ENCODE measurements at places on chromosomes 13 and 19.
A peak's percentile ranks its signal among the peaks of the same experiment; 100 is the strongest.

GRCh38 chr19:46610413-46610775, 9.3 kb downstream of the CALM3 start:
- DNase-seq, result no peak

GRCh38 chr13:108781312-108781711, 151.9 kb downstream of the MYO16 start:
- DNase-seq, result no peak

DNA sequence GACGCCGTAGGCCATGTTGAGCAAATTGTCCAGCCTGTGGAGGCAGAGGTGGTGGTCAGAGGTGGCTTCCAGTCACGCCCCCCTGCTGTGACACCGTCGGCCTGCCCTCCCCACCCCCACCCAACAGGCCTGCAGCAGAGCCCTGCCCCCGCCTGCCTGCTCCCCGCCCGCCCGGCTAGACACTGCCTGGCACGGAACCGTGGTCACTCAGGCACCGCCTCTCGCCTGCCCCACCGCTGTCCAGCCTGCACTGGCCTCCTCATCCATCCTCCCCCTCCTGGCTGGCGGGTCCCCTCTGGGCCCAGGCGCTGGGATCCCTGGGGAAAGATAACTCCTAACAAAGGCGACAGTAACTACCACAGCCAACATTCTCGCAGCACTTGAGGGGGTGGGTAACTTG, 21.7 kb downstream of the PRKCSH start:
- no peak for DNase-seq

- no peak for DNase-seq
Observed at GRCh38 chr13:42603571-42603970, 29.6 kb downstream of the TNFSF11 start.

GRCh38 chr19:10085641-10086590, at the start of gene SHFL:
Gene SHFL (plus strand): TSS chr19:10086317. CDS start chr19:10086428, 111 bp downstream.
- DNase-seq, result no peak

GRCh38 chr13:80312967-80313366, 28.0 kb downstream of the SPRY2 start:
- DNase-seq, result no peak

DNA sequence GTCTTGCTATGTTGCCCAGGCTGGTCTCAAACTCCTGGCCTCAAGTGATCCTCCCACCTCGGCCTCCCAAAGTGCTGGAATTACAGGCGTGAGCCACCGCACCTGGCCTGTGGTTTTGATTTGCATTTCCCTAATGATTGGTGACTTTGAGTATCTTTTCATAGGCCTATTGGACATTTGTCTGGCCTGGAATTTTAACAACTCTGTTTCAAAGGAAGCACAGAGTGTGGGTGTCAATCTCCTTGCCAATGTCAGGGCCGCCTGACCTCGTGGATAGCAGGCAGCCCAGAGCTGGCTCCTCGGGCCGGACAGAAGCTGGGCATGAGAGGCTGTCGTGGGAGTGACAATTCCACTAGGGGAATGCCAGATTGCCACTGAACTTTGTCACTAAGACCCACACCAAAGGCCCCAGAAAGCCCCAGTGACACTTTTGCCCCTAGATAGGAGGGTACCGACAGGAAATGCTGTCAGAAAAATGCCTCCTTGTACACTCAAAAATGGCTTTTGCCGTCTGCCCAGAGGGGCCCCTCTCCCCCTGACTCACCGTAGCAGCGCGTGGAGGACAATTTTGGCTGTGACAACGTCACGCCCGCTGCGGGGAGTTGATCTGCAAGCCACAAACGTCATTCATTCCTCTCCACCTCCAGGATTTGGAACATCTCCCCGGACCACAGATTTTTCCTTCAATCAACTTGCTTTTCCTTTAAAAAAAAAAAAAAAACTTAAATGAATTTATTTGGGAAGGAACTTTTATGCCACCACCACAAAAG, 11.7 kb upstream of the ADGRE5 start:
- no peak for DNase-seq

- no peak for DNase-seq
Observed at GRCh38 chr19:2062389-2062729, 11.3 kb upstream of the MKNK2 start.

GRCh38 chr13:111789011-111789410, 277.9 kb upstream of the SOX1 start:
- no peak for DNase-seq

DNA sequence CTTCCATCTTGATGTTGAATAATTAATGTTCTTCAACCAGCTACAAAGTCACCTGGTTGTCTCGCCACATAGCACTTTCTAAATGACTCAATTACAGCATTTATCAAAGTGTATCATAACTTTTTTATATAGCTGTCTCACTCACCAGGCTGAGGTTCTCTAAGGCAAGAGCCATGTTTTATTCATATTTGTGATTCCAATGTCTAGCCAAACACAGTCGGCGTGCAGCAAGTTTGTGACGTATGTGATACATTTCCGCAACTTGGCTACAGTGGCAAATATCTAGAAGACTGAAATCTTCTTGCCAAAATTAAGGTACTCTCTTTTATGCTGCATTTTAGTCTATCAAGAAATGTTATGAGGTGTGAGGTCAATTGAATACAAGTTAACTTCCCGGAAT, 94.2 kb upstream of the WASF3 start:
- no peak for DNase-seq

GRCh38 chr13:51682686-51683085, 98.4 kb downstream of the WDFY2 start:
- no peak for DNase-seq

GRCh38 chr19:14775869-14776586, 2.3 kb downstream of the ADGRE2 start:
- DNase-seq, result no peak

DNA sequence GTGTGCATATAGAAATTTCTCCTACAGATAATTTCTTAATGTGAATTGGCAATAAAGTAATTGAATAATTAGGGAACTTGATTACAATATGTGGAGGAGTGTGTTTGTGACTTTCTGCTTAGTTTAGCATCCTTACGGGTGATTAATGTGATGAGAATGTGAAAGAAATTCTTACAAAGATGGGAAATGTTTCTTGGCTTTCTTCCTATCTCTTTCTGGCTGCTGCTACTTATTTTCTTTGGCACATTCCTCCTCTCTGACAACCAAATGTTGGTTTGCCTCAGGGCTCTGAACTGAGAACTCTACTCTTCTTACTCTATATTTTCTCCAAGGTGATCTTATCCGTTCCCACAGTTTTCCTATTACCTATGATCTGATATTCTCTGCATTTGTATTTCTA, 300.1 kb downstream of the TBC1D4 start:
- no peak for DNase-seq

DNA sequence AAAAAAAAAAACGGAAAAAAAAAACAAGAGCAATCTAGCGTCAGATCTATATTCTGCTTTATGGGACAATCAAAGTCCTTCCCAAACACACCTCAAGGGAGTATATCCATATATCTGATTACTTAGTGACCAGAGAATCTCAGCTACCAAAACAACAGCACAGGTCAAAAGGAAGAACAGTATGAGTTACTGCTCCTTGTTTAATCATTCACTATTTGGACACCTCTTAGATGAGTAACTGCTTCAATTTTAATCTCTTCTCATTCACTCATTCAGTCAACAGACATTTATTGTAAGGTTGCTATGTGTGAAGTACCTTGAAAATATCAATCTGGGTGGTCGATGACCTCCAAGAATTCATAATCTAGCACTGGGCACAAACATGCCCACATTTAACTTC, 193.2 kb downstream of the IRS2 start:
- DNase-seq, result no peak

DNA sequence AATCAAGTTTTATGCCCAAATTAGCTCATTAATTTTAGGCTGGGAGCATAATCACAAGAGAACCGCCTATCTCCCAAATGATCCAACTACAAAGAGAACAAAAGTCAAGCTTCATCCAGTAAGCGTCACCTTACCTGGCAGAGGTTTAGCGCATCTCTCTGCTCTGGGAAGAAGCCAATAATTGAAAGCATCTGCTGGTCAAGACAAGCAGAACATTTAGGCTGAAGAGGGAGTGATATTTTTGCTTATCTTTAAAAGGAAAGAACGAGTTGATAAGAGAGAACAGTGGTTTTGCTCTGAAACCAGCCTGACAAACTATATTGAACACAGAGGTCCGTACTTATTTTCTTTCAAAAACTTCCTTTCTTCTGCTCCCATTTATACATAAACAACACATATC, 242.1 kb downstream of the ENOX1 start:
- no peak for DNase-seq

DNA sequence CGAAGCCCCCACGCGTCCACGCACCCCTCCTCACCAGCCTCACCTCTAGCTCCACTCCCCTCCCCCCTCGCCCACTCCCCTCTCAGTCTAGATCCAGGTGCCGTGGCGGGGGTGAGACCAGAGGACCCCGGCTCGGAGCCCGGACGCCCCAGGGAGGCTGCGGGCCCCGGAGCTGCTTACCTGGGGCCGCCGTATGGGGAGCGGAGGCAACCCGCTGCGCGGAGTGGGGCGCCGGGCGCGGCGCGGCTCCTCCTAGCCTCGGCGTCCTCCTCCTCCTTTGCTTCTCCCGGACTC, 353 bp downstream of the ENOX1 start:
- DNase-seq, result no peak

- DNase-seq, result no peak
Observed at GRCh38 chr19:30445385-30445784, 73.2 kb downstream of the ZNF536 start.

DNA sequence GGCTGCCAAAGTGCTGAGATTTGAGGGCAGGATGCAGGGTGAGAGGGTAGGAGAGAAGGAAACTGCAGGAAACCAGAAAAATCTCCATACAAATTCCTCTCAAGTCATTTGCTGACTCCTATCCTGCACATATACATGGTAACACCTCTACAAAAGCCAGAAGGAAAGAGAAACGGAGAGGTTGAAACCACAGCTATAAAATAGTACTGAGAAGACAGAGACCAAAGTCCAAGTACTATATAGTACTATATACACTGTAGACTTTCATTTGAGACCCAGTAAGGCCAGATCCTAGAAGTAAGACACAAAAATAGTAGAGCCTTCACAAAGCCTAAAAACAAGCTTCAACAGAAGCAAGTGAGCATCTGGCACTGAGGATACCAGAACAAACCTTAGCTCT, 103.1 kb downstream of the UGGT2 start:
- no peak for DNase-seq

DNA sequence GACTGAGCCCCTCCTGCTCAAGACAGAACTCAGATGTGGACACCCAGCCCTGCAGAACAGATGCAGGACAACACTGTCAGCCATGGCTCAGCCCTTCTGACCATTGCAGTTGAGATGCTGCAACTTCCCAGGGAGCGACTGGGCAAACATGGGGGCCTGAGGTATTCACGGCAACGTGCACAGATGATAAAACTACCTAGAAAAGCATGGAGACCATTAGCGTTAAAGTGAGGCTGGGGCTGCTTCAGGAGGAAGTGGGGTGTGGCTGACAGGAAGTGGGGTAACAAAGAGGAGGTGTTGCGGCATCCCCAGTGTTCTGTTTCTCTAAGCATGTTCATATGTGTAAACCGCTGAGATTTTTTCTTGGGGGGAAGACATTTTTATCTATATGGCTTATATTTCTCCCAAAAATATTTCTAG, 1.3 kb upstream of the SIGLEC9 start:
- no peak for DNase-seq

DNA sequence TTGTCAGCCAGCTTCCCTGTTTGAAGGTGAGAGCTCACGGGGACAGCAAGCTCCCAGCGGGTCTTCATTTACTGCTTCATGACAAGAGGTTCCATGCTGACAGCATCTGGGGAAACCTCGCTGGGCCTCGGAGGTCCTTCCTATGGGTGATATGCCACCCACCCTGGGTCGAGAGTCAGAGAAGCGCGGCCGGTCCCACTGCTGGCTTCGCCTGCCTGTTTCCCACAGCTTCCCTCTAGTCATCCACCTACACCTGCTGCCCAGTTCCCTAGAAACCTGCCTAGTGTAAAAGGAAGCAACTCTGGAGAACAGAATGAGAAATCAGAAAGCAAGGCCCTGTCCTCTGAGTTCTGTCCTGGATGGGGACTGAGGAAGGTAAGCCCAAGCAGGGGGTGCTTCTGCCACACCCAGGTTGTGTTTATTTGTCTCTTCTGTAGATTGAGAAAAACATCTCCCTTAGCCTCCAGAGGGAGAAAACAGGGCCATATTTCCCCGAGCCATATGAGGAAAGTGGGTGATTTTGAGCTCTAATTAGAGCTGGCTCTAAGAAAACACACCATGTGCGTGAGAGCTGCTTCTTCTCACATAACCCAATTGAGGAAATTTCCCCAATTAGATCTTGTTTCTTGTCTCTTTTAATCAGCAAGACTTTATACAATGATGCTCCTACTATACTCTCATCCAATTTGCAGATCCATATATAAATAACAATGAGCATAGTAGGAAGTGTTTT, 504.3 kb downstream of the IRS2 start:
- DNase-seq, result no peak

GRCh38 chr19:49497047-49497788, 984 bp downstream of the RPS11 start:
- DNase-seq, result no peak

DNA sequence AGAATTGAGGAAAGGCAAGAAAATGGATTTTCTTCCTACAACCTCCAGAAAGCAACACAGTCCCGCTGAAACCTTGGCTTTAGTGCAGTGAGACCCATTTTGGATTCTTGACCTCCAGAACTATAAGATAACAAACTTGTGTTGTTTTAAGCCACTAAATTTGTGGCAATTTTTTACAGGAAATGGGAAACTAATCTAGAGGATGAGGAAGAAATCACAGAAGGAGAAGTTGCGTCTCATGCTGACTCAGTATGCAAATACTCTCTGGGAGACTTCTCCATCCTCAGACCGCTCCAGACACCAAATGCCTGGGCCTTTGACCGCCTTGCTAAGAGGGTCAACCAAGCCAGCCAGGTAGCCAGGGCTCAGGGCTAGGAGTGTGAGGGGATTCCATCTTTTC, 13.1 kb upstream of the CEACAM16 start:
- no peak for DNase-seq

GRCh38 chr13:95524264-95524901, 28.1 kb upstream of the CLDN10 start:
- no peak for DNase-seq

- no peak for DNase-seq
Observed at GRCh38 chr13:91119643-91120042, 227.8 kb upstream of the MIR17HG start.

- peak; percentile 30 for DNase-seq
Observed at GRCh38 chr13:73835138-73835721, 299.0 kb downstream of the KLF12 start.

DNA sequence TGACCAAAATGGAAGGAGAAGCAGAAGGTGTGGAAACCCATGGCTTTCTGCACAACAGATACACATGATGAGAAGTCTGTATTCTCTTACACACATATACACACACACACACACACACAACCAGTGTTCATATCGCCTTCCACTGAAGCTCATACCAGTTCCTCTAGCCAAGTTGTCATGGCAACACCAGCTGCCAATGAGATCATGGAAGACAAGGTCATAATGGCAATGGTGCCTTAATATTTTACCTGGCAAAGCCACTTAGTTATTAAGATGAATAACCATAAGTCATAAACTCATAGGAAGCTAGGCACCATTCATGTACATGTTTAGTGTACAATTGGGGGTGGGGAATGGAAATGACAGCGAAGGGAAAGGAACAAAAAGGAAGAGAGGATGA, 2.6 kb upstream of the DHRS12 start:
- DNase-seq, result no peak
